NCI-H1930 (cell line): ENCODE measurements at places on chromosomes 12 and 14.

DNA sequence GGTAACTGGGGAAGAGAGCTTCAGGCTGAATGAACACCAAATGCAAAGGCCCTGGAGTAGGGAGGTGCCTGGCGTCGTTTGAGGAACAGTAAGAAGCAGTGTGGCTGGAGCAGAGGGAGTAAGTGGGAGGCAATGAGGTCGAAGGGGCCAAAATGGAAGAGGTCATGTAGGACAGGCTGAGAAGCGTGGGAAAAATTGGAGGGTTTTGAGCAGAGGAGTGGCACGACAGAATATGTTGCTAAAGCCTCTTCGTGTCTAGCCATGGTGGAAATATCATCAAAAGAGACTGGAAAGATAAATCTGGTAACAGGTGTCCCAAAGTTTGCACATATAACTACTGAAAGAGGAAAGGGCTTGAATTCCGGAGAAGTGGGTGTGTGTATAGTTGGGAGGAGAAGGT, 1.9 kb downstream of the TRIM9 start:
- DNase-seq: no peak

GRCh38 chr14:104016873-104017650, 68.4 kb upstream of the ASPG start:
- no peak for DNase-seq

GRCh38 chr12:80299976-80300375, 144.1 kb upstream of the PTPRQ start:
- DNase-seq: no peak

DNA sequence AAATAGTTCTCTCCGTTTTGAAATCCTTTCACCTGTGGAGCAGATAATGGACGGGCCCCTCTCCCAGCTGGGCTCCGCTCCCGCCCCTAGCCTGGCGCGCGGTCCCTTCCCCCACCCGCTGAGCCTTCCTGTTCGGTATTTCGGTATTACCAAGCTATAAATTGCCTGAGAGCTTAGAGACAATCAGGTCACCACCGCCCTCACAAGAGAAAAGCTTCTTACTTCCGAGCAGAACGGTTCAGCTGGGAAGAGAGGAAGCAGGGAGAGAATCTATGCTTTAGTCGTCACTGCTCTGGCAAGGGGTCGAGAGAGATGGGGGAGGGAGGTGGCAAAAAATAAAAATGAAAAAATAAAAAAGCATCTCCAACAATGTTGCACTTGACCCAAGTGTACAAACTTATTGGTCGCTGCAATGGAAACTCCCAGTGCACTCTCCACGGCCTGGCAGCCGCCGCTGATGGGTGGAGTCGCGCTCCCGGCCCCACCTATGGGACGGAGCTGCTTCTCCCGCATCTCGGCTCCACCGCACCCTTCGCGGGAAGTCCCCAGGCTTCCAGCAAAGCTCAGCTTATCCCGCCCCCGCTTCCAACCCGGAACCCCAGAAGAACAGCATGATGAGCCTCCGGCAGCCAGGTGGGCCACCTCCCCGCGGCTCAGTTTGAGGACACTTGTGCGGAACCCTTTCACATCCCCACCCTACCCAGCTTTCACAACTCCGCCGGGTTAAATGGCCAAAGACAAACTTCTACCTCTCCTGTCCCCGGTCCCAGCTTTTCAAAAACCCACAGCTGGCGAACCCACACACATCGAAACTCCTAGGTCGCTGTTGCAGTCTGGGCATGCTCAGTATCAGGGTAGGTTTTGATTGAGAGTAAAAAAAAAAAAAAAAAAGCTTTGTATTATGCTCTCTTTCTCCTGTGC, 832 bp upstream of the SYT1 start:
- DNase-seq: peak; percentile 55

- DNase-seq: no peak
Measured at GRCh38 chr14:32622742-32623141, 293.6 kb downstream of the AKAP6 start.

- no peak for DNase-seq
Measured at GRCh38 chr12:13161172-13161571, 35.4 kb upstream of the EMP1 start.
